GM12892 (cell line): ENCODE measurements at places on chromosomes 2 and 18.
A peak's percentile ranks its signal among the peaks of the same experiment; 100 is the strongest.

DNA sequence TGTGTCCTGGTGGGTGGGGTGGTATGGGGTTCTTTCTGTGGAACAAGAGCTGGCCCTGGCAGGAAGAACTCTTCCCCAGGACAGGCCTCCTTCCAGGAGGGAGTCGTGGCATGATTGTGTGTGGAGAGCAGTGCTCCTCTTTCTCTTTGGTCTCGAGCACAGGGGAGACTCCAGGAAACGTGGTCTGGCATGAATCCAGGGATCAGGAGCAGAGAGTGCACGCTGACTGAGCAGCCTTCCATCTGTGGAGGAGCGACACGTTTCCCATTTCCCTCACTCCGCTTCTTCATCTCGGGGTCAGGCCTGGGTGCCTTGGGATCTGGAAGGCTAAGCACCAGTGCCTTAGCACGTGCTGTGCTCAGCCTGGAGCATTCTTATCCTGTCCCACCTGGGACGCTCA is 132.0 kb upstream of the HDAC4 start:
- DNase-seq = no peak

- DNase-seq = no peak
These were observed 338.4 kb upstream of the SLC39A10 start for GRCh38 chr2:195318440-195319111.

GRCh38 chr18:59911600-59911999 is 11.8 kb downstream of the PMAIP1 start:
- no peak for DNase-seq

- no peak for DNase-seq
These were observed 766 bp downstream of the CCDC85A start for GRCh38 chr2:56184500-56185011.

DNA sequence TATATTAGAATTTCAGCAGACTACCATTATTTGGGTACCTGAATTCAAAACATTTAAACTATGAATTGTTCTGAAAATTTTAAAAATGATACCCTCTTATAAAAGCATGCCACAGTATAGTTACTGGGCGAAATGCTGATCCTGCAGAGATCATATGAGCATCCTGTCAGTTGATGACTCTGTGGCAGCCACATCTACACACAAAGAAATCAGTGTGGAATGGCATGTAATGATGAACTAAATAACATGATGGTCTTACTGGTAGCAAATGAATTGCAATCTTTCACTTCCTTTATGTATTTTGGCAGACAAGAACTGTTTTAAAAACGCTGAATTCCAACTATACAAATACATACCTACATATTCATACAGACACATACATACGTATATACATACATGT is 38.3 kb downstream of the MRPS9 start:
- no peak for DNase-seq

DNA sequence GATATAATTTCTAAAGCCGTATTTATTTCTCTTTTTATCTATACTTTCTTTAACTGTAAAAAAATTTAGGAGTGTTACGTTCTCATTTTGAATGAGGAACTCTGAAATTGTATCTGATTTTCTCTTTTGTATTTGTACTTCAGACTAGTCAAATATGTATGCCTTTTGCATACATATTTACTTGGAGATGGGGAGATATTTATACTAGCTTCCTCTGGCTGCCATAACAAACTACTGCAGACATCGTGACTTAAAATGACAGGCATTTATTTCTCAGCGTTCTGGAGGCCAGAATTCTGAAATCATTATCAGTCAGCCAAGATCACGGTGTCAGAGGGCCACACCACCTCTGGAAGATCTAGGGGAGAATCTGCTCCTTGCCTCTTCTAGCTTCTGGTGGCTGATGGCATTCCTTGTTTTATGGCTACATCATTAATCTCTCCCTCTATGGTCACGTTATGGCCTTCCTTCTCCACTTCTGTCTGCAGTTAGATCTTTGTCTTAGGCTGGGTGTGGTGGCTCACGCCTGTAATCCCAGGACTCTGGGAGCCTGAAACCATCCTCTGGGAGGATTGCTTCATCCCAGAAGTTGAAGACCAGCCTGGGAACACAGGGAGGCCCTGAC is 8.2 kb downstream of the LCLAT1 start:
- no peak for DNase-seq

DNA sequence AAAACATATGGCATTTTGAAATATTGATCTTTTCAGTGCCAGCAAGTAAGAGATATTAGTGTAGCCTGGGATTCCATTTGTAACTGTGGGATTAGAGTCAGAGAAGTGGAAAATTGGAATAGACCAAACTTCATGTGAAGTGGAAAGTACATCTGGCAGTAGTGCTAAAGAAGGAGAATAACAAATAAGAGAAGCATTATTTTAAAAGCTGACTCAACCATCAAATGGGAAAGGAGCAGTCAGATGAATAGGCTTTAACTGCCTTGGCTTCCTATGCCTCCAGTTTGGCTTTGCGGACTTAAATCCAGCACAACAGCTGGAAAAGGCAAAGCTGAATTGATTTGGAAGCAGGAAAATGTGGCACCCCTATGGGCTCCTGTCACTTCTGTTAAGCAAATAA is 623.1 kb downstream of the TSN start:
- no peak for DNase-seq

GRCh38 chr2:55776479-55776878 is 82.8 kb upstream of the PNPT1 start:
- no peak for DNase-seq

GRCh38 chr2:207252979-207253645 is 87.4 kb upstream of the KLF7 start:
- DNase-seq = no peak

DNA sequence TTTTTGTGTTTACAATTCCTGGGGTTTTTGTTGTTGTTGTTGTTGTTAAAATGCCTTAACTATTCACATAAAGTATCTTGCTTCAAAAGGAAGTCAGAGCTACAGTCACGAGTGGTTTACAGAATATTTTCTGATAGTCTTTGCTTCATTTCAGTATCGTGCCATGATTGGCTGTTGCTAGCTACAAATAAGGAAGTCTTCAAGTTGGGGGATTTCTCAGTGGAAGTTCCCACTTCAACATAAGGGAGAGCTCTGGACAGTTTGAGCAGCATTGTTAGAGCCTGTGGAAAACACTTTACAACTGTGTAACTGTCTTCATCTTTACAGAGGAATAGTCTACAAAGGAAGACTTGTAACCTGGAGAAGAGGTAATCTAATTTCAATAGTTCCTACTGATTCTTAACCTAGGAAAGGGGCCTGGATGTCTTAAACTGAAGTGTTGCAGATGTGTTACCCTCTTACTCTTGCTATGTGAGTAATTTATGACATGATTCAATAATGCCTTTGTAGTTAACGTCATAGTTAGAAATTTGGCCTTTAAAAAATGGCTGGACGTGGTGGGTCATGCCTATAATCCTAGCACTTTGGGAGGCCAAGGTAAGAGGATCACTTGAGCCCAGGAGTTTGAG is 23.4 kb upstream of the TANK start:
- no peak for DNase-seq

GRCh38 chr2:171522788-171523087 is 464 bp downstream of the CYBRD1 start:
- DNase-seq = peak; percentile 44

- no peak for DNase-seq
These were observed 1.2 kb downstream of the SLC39A6 start for GRCh38 chr18:36127836-36128529.

- no peak for DNase-seq
These were observed 86.6 kb upstream of the THOC1 start for GRCh38 chr18:354471-354870.

- DNase-seq = no peak
These were observed 150.1 kb upstream of the RIOK3 start for GRCh38 chr18:23302851-23303527.

DNA sequence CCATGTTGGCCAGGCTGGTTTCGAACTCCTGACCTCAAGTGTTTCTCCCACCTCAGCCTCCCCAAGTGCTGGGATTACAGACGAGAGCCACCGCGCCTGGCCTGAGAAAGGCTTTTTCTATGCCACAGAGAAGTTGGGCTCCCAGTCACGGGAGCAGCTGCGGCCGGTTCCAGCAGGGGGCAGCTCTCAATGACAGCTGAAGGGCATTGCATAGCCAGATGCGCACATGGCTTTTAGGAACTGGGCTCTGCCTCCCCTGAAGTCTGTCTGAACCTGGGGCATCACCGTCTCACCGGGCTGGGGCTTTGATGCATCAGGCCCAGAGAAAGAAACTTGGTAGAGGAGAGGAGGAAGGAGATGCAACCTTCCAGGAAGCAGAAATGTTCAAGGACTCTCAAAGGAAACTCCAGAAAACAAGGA is 84.2 kb upstream of the LAPTM4A start:
- peak; percentile 75 for DNase-seq

DNA sequence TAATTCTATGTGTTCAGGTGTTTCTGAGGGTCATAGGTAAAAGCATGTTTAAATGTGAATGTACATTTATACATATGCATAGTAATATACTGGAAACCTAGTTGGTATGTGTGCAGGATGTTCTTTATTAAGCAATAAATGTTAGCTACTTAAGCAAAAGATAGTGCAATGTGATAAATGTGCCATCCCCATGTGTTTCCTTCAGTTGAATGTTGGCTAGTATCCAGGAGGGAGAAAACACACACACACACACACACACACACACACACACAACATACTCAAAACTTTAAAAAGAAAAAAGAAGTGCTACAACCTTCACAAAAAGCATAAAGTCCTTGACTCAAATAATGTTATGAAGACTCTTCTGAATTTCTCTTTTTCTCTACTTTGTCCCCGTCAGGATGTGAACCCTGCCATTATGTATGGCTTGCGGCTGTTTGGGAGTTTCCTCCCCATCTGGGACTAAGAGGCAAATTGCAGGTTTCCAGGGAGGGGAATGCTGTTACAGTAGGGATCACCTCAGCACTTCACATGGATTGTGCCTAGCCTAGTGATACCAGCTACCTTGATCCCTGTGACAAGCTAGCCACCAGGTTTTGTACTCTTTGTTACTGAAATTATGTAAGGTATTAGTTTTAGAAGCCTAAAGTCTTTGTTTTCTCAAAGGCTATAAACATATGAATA is 82.6 kb downstream of the IKZF2 start:
- no peak for DNase-seq

GRCh38 chr2:145813481-145813880 is 1293.6 kb upstream of the ZEB2 start:
- no peak for DNase-seq

GRCh38 chr18:45962866-45963265 is 4.3 kb downstream of the EPG5 start:
- no peak for DNase-seq

DNA sequence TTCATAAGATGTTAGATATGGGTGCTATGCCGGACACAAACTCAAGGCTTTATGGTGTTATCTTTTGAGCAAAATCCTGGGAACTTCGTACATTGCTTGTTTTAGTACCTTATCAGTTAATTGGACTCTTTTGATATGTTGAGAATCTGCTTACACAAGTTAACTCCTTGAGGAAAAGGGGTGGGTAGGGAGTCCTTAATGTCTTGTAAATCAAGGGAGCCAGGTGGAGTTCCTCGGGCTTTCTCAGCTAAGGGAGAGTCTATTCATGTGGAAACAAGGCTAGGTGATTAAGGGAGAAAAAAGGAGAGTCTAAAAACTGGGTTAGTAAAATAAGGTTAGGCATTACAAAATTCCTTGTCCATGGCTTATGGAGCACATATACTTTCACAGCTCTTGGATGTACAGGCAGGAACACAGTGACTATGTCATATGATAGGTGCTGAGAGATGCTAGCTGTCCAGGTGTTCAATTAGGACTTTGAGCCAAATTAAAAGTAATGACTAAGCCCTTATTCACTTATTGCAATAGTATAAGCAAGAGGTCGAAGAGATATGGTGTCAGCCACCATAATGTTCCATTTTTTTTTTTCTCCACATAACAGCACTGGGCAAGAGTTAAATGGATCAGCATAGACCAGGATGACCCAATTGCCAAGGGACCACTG is 59.5 kb upstream of the DYNAP start:
- DNase-seq = no peak

DNA sequence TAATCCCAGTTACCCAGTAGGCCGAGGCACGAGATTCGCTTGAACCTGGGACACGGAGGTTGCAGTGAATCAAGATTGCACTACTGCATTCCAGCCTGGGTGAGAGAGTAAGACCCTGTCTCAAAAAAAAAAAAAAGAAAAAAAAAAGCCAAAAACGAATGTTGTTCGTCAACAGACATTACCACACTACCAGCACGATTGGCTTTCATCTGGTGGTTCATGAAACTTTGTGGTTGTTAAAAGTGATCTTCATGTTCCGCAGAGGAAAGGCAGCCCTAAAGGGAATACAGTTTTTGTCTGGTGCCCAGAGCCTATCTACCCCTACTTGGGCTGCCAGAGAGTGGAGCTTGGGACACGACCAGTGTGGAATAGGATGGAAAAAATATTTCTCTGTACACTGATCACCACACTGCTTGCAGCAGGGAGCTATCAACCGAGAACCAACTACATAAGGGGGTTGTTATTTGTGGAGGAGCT is 13.6 kb upstream of the CXCR4 start:
- no peak for DNase-seq

- no peak for DNase-seq
These were observed 87.7 kb downstream of the PTGR3 start for GRCh38 chr18:75121266-75121665.

DNA sequence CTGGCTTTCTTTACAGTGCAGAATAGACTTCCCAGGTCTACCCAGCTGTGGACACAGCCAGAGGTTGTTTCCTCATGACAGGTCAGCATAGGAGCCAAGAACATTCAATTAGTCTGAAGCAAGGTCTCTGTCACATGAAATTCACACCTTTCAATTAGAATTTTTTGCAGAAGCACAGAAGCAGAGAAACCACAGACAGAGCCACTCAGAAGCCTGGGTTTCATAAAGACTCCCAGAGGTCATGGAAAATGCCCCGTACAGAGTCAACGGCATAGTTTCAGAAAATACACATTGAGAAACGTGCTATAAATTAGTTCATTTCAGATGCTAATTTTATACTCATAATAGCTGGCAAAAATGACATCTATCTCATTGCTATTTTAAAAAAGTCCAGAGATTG is 87.0 kb upstream of the TMEM200C start:
- DNase-seq = no peak

DNA sequence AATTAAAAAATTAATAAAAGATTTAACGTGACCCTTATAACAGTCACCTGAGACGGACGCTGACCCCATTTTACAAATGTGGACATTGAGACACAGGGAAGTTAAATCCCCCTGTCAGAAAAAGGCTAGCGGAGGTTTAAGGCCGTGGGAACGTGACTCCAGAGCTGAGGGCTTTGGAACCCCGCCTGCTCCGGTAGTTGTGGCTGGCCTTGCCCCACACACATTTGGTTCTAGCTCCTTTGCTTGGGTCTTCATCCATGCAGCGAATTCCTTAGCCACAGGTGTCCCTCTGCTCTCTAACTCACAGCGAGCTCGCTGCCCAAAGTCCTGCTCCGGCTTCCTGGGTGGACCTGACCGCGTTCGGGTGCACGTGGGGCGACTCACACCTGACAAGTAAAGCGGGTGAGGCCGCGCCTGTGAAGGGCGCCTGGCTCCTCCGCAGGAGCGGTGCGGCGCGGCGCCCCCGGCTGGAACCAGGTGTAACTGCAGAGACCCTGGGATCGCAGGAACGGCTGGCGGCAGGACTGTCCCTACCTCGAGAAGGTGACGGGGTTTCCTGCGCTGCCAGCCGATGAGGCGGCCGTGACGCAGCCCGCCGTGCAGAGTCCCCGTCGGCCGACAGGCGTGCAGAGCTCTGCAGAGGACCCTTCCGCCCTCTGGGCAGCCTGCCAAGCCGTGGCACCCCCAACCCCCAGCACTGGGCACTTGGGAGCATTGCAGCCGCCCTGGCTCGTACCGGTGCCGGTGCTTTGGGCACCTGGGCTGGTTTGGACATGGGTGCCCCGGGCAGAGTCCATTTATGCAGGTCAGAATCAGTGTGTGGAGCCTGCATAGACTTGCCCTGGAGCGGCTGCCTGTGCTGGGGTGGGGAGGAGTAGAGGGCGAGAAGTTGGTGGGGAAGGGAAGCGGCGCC is 2.4 kb upstream of the PROC start:
- DNase-seq = peak; percentile 77
